ENCODE measurements at places on chromosomes 5 and 9.

GRCh38 chr5:171127314-171127713 lies 181.7 kb upstream of the TLX3 start:
- DNase-seq: no peak

DNA sequence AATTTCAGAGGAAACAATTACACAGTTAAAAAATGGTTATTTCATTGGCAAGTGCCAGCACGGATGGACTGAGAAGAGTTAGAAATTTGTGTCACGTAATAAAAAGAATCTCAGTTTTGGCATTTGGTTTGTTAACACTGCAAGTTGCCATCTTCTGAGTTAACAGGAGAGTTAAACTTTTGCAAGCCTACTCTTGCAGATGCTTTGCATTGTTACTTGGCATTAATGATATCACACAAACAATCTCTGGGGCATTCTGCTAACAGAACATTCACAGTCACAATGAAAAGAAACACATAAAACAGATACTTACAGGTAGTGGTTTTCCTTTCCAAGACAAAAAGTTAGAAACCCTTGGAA lies 647 bp downstream of the FREM1 start:
- no peak for DNase-seq

- no peak for DNase-seq
These were observed 359.9 kb downstream of the CYLC2 start for GRCh38 chr9:103355000-103355399.

DNA sequence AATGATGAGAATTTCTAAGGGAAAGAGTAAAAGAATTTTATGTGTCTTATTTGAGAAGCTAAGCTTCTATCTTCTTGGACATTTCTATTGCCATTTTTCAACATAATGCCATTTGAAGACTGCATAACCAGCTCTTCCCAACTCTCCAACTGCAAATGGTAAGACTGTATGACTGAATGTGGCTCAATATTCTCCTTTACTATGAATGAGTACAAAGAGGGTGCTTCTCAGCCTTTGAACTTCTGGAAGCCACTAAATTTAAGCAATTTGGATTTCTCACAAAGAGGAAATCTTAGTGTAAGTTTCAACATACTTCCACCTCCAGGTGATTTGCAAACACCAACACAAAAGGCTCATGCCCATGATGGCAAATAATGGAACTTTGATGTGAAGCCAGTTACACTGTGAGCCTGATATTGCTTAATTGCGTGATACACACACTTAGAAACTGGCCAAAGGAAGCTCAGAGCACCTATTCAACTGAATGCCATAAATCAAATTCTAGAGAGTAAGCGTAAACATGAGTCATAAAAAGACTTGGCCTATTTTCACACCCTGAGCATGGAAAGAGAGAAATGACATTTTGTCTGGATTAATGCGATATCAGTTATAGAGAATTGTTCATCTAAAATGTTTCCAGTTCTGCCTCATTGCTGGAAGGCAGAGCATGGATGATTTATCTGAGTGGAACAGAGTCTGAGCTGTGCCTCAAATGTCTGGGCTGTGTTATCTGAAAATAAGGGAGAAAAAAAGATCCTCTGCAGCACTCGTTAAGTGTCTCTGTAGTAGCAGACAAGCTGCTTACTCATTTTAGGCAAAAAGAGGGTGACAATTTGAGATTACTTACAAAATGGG lies 145.3 kb downstream of the PLK2 start:
- DNase-seq: no peak

GRCh38 chr9:19699756-19700155 lies 89.1 kb downstream of the SLC24A2 start:
- DNase-seq: no peak

DNA sequence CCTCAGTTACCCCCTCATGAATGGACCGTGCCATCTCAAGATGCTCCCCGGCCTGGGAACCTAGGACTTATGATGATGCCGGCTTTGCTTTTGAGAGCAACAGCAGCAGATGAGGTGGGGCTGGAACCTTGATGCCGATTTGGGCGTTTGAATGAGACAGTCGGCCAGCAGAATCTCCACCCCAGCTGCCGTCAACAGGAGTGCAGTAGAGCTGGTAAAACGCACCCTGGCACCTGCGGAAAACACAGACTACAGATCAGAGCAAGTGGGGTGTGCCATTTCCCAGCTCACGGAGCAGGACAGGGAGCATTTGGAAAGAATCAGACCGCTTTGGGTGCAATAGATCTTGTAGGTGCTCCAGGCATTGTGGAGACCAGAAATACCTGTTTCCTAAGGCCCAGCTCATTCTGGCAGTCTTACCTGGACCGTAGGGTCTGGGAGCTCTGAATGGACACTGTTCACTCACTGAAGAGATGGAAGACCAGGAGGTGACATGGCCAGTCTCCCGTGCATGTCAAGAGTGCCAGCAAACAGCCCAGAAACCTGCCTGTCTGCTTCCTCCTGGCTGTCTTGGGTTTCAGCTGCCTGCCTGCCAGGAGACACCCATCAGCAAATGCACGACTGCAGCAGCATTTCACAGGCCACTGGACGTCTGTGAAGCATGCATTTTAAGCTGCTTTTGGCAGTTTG lies 317.7 kb upstream of the IRX4 start:
- no peak for DNase-seq

- no peak for DNase-seq
These were observed 113.2 kb downstream of the EGFLAM start for GRCh38 chr5:38371596-38371995.

DNA sequence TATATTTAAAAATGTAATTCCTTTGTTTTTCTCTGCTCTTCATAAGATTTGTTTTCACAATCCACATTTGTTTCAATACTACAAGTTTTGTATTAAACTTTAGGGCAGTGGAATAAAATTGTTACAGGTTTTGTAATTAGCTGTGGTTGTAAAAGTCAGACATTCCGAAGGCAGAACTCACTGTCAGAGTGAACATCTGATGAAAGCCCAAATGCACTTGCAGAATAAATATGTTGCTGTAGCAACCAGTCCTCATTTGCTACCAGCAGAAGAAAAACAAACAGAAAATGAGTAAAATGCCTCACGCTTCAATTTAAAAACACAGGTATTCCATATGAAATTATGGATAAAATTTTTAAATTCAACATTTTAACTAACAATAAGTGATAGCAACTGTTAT lies 740.1 kb upstream of the FAM174A start:
- no peak for DNase-seq

DNA sequence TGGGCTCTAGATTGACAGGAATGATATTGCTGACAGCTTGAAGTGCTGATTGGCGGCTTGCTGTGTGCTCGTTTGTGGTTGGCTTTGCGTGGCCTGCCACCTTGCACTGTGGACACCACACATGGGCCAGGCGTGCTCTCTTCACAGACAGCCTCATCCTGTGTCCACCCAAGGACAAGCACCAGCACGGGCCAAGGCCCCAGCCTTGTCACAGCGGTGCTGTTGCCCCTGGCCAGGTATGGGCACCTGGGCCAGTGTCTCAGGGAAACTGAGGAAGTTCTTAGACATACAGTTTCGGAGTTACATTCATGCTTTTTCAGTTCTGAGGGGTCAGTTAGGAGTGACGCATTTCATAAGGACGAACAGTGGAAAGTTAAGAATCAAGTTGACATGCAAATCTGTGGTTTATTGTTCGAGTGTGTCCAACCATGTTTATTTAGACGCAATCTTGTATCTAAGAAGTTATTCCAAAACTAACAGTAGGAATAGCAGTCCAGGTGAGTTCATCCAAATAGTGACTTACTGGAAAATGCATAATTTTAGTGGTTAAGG lies 125.9 kb downstream of the EHMT1 start:
- no peak for DNase-seq

GRCh38 chr5:143714629-143715028 lies 97.3 kb upstream of the HMHB1 start:
- DNase-seq: no peak

DNA sequence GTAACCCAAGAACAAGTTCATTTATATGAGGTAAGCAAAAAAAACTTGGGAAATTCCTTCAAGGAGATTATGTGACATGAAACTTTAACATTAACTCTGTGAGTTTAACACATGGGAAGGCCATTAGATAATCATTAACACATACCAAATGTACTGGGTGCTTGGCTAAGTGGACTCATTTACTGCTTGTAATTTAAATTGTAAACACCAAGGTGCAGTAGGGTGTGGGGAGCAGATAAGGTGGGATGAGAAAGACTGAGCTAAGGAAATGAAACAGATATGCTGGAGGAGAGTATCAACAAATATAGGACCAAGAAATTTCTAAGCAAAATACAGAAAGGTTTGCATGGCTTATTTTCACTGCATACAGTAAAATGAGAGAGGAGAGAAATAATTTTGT lies 2384.8 kb upstream of the ACO1 start:
- DNase-seq: no peak

DNA sequence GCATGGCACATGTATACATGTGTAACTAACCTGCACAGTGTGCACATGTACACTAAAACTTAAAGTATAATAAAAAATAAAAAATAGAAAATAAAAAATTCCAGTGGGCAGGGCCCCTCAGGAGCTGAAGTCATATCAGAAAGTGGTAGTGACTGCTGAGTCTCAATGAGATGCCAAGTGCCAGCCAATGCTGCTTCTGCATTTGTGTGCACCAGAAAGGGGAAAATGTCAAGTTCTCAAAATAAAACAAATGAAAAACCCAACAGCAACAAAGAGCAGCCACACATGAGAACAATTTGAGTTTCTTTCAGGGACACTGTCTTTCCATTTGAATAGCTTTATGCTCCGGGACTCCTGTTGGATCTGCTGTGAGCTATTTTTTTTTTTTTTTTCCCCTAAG lies 117.2 kb upstream of the CCDC112 start:
- no peak for DNase-seq

DNA sequence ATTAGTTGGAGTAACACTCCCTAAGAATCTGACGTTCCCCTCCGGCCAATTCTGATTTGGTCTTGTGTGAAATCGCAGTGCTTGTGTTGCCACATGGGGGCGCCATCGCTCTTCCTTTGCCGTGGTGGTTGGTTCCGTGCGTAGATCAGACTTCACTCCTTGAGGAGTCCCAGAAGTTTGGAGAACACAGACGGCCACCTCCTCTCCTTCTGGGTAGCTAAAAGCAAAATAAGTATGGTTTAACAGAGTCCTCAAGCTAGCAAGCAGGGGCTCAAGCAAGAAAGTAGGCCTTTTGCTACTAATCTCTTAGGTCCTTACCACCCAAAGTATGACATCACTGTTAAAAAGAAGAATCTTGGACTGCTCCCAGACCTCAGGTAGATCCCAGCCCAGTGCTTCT lies 59.5 kb downstream of the HSPA4 start:
- peak; percentile 59 for DNase-seq

- no peak for DNase-seq
These were observed 78.0 kb downstream of the WNK2 start for GRCh38 chr9:93261735-93262523.

DNA sequence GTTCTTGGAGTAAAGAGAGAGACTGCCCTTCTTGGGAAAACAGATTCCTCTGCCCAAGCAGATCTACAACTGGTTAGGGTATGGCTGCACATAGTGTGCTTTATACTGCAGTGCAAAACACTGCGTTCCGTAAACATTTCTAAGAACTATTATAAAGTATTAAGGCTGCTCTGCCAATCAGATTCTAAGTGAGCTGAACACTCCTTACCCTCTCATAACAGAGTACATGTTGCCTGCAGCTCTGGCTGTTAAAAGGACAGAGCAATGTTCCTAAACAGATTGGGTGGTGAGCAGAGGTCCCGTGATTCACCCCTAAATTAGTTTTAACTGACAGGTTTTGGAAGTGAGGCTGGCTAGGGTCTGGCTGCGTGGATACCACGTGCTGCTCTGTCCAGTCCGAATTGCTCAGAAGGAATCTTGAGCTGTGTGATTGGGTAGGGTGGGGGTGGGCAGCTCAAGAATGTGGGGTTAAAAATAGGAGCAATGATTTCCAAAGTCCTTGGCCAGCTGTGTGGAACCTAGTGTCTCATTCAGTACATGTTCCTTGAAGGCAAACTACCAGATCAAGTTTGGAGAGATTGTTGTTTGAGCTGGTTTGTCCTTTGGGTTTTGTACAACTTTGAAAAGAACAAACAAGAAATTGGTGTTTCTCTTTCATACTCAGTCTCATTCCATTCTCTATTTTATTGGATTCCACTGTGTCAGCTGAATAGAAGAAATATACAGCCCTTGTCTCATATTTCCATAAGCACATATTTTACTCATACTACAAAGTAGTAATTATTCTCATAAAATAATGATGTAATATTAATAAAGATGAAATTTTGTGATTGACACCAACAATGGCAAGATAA lies 497.6 kb upstream of the CD180 start:
- DNase-seq: no peak

DNA sequence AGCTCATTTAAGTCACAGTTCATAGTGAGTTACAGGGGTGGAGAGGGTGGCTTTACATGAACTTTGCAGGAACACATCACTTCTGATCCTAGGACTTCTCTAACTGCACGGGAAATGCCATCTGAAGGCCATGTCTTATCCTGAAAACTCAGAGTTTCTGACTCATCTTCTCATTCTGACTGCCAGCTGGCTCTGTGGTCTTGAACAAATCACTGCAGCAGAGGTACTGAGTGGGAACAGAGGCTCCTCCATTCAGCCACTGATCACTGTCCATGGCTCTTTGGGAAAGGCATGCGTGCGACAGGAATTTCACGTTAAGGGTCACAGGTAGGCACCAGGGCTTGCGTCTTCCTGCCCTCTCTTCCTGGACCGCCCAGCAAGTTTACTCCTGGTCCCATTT lies 114.6 kb upstream of the LRRTM2 start:
- DNase-seq: no peak

DNA sequence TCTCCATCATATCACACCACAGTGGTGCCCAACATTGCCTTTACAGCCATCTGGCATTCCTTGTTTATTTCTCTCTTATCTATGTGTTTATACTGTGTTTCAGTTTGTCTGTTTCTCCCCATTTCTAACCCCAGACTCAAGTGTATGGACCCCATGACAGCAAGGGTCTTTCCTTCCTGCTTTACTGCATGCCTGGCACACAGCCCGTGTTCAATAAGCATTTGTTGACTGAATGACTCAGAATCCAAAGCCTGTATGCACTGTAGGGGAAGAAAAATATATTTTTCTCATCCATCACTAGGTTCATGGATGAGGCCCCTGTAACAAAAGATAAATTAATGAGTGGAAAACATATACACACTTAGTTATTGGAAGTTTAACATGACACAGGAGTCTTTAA lies 190.8 kb upstream of the SEMA6A start:
- no peak for DNase-seq

DNA sequence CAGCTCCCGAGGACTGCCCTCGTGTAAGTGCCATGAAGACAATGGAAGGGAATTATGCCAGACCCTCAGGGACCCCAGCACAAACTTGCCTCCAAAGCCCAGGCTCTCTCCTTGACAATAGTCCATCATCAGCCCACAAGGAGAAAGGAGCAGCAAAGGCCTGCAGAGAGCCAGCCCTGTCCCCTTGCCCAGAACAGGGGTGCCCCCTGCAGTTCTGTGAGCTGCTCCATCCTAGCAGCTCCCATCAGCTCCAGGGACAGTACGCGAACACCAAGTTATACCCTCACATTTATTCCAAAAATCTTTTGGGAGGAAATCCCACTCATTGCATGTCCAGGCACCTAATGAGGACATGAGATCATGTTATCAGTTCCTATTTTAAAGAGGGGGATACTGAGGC lies 11.1 kb downstream of the BARX1 start:
- no peak for DNase-seq

- DNase-seq: no peak
These were observed 4.3 kb downstream of the FOXB2 start for GRCh38 chr9:77023726-77024125.

- no peak for DNase-seq
These were observed 181.9 kb upstream of the HMHB1 start for GRCh38 chr5:143629871-143630659.

- no peak for DNase-seq
These were observed 76.3 kb downstream of the CACNA1B start for GRCh38 chr9:137953683-137954438.

GRCh38 chr5:68088302-68088701 lies 127.3 kb upstream of the PIK3R1 start:
- DNase-seq: no peak

- no peak for DNase-seq
These were observed 108.2 kb downstream of the UBE2R2 start for GRCh38 chr9:33924978-33925797.

Data from stimulated activated CD4-positive, alpha-beta T cell treated with anti-CD3 and anti-CD28 coated beads, Interleukin-15, amount 100 ng/mL, for 1 hour (primary cell).